ENCODE measurements at places on chromosomes 13 and 19. TPM values are rescaled to one million over a fixed set of nuclear protein-coding genes. Genes with fewer than 3 reads are reported as not detected.

The CYP4F12 gene
- total RNA-seq, result 3.7 TPM

DNA sequence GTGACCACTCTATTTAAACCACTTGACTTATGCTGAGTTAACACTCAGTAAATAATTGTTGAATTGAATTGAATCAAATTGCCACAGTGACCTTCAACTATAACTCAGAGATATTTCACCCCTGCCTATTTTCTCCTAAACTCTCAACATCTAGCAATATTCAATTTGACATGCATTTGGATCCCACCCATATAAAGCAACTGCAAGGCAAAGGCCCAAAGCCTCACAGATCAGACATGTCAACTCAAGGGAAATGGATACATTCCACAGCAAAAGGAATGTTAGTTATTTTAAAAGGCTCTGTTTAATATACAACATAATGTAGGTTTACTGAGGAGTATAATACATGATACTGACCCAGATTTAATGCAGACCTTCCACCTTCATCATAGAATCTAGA is 107.4 kb downstream of the KCTD12 start:
- no peak overlapping the region for H3K4me3 ChIP-seq
- DNase-seq, result no peak
- no peaks in the 10 kb centered on the region for H3K27me3 ChIP-seq
- no peaks in the 10 kb centered on the region for H3K36me3 ChIP-seq
- no peak overlapping the region for H3K27ac ChIP-seq

- H3K4me3 ChIP-seq, result no peak overlapping the region
- no peaks in the 10 kb centered on the region for H3K36me3 ChIP-seq
- DNase-seq, result no peak
- no peak overlapping the region for H3K27ac ChIP-seq
Measured at GRCh38 chr19:45812297-45812696, 2.8 kb downstream of the RSPH6A start.

The TMEM255B gene
- 43.6 TPM for total RNA-seq

GRCh38 chr19:31600731-31601295 is 251.6 kb upstream of the TSHZ3 start:
- no peak overlapping the region for H3K27ac ChIP-seq
- no peaks in the 10 kb centered on the region for H3K36me3 ChIP-seq

The CEACAM7 gene
- total RNA-seq, result not detected

The CLEC17A gene
- not detected for total RNA-seq

DNA sequence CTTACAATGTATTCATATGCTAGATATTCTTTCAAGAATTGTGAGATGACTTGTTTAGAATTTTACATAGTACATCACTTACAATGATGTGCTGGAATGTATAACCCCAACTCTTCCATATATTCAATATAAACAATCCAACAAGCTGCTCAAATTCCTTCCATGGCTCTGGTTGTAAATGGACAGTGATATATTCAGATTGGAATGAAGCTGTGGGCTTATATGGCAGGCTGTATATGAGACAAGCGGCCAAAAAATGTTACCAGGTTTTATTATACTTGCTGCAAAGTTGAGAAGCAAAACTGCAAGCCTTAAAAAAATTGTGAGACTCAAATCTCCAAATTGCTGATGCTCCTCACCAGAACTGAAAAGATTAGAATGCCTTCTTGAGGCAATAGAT is 83.6 kb upstream of the KLF12 start:
- no peaks in the 10 kb centered on the region for H3K27me3 ChIP-seq
- DNase-seq, result no peak
- no peak overlapping the region for H3K4me3 ChIP-seq
- H3K36me3 ChIP-seq, result no peaks in the 10 kb centered on the region
- no peaks in the 10 kb centered on the region for H3K4me1 ChIP-seq
